ENCODE measurements at places on chromosomes 2 and 18.

DNA sequence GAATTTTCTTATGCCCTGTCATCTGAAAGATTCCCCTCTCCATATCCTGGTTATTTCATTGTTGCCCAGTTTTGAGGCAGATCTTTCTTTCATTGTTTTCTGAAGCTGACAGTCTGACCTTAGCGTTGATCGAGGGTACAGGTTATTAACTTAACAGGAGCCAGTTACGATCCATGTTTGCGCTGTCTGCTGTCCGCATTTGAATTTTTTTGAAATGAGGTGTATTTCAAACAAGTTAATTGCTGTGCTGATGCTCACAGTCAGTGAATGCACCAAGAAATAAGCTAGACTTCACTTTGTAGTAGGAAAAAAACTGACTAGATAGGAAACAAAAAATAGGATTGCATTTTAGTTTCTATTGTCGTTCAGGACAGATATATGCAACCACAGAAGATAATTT is 34.8 kb upstream of the SPAG16 start:
- DNase-seq: no peak

DNA sequence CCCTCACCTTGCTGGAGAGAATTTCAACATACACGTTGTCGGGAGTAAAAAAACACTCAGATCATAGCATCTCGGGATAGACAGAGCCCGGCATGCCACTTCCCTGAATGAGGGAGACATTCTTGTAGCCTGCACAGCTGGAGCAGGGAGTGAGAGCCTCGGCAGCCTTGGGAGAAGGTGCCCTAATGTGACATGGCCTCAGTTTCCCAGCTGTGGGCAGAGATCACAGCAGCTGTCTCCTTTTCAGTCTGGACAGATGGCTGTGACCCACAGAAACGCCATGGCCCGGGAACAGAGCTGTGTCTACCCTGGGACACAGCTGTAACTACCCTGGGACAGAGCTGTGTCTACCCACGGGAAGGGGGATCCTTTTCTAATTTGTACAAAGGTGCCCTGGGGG is 55.9 kb downstream of the HS1BP3 start:
- DNase-seq: no peak

- DNase-seq: no peak
These were observed 39.0 kb downstream of the INSIG2 start for GRCh38 chr2:118127250-118127649.

GRCh38 chr2:240229603-240230235 is 89.3 kb upstream of the OTOS start:
- DNase-seq: no peak

GRCh38 chr2:118638453-118638852 is 209.0 kb downstream of the EN1 start:
- no peak for DNase-seq

- DNase-seq: no peak
These were observed 434.9 kb downstream of the DSEL start for GRCh38 chr18:67081482-67082211.

GRCh38 chr2:205637779-205638503 is 44.4 kb upstream of the NRP2 start:
- DNase-seq: no peak

- DNase-seq: no peak
These were observed 25.8 kb downstream of the NYAP2 start for GRCh38 chr2:225425284-225425683.

- DNase-seq: no peak
These were observed 30.1 kb downstream of the CAB39 start for GRCh38 chr2:230742781-230743180.

- no peak for DNase-seq
These were observed 48.5 kb downstream of the ZNF516 start for GRCh38 chr18:76446321-76447257.

DNA sequence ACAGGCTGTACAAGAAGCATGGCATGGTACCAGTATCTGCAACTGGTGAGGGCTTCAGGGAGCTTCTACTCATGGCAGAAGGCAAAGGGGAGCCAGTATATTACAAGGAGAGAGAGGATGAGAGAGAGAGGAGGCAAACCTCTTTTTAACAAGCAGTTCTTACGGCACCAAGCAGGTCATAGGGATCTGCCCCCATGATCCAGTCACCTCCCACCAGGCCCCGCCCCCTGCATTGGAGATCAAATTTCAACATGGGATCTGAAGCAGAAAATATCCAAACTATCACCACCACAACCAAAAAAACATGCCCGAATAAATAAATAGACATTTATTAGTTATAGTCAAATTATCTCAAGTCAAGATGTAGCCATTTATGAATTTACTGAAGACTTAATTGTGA is 14.5 kb upstream of the SLC35F5 start:
- DNase-seq: no peak

DNA sequence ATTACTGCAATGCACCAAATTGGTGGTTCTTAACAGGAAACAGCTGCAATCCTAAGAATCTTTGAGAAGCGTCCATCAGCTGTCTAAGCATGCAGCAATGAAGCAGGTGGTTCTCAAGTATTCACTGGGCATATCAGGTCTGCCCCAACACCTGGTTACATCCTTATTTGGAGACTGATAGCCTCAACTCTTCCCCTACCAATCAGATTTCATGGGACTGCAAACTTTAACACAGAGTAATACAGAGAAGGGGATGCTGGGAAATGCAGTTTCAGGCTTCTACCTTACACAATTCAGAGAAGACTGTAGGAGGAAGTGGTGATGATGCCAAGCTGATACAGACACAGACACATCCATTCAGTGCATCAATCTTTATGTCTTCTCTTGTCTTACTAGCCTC is 240.5 kb downstream of the BCL2 start:
- DNase-seq: no peak

DNA sequence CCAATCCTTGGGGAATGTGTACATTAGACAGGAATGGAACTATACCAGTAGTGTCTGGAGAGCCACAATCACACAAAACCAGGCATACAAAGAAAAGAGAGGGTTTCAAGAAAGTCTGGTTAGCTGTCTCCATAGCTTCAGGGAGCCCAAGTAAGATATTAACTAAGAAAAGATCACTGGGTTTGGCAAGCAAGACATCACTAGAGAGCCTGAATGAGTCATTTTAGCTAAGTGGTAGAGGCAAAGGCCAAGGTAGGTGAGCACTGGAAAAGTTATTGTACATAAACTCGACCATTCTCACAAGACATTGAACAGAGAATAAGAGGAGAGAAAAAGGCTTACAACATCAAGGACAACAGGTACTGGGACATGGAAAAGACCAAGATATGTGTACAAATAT is 143.8 kb upstream of the ARL4C start:
- no peak for DNase-seq

- no peak for DNase-seq
These were observed 51.7 kb downstream of the GFPT1 start for GRCh38 chr2:69335311-69335710.

- no peak for DNase-seq
These were observed 261.4 kb downstream of the MEIS1 start for GRCh38 chr2:66696374-66696773.

- no peak for DNase-seq
These were observed 56.1 kb downstream of the SETBP1 start for GRCh38 chr18:44736664-44737380.

DNA sequence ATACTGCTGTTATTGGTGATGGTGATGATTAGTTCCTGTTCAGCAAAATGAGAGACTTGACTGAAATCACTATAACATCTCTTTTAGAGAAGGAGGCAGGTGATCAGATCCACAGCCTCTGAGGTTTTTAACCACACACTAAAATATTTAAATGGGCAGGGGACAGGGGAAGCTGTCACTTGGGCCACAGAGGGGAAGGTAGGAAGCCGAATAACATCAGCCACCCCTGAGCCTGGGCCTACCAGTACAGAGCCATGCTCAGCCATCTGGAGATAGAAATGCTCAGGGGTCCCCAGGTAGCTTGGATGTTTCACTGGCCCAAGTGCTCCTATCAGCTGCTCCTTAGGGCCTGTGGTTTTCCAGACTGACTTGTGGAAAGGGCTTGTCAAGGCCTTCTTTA is 122.3 kb downstream of the MRO start:
- no peak for DNase-seq

GRCh38 chr2:203720915-203721672 is 14.7 kb downstream of the CD28 start:
- no peak for DNase-seq

- no peak for DNase-seq
These were observed 90.2 kb downstream of the ZFP36L2 start for GRCh38 chr2:43136011-43136799.

GRCh38 chr18:402129-402528 is 98.4 kb downstream of the COLEC12 start:
- no peak for DNase-seq

GRCh38 chr2:172013396-172013795 is 13.6 kb downstream of the METAP1D start:
- no peak for DNase-seq

DNA sequence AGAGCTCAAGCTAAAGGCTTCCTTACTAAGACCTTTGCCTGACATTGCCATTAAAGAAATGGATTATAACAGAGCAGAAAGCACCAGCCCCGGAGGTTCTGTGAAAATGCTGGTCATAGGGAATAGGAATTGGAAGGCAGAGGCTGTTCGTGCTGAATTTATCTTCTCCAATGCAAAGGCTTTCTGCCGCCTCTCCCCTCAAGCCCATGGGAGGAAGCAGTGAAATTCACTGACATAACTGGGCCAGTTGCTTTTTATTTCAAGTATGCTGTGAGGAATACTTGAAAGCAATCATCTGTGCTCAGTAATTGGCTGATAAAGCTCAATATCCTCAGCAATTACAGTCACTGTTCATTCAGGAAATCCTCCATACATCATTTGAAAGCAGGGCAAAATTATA is 85.4 kb upstream of the LINC00305 start:
- DNase-seq: no peak

GRCh38 chr2:214774108-214774507 is 35.4 kb downstream of the BARD1 start:
- DNase-seq: peak; percentile 17

DNA sequence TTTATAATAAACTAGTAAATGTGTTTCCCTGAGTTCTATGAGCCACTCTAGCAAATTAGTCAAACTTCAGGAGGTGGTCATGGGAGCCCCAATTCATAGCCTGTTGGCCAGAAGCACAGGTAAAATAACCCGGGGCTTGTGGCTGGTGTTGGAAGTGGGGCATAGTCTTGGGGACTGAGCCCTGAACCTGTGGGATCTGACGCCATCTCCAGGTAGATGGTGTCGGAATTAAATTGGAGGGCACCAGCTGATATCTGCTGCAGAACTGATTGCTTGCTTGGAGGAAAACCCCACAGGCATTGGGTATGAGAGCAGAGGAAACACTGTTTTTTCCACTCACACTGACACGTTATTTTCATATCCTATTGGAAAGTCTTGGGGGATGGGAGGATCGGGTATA is 14.1 kb downstream of the NMS start:
- no peak for DNase-seq

GRCh38 chr2:173355866-173356508 is 1.3 kb downstream of the CDCA7 start:
- DNase-seq: peak; percentile 92

- no peak for DNase-seq
These were observed 75.7 kb upstream of the DAPL1 start for GRCh38 chr2:158719403-158719802.

- DNase-seq: no peak
These were observed 3.8 kb upstream of the ANKRD23 start for GRCh38 chr2:96847586-96847985.

DNA sequence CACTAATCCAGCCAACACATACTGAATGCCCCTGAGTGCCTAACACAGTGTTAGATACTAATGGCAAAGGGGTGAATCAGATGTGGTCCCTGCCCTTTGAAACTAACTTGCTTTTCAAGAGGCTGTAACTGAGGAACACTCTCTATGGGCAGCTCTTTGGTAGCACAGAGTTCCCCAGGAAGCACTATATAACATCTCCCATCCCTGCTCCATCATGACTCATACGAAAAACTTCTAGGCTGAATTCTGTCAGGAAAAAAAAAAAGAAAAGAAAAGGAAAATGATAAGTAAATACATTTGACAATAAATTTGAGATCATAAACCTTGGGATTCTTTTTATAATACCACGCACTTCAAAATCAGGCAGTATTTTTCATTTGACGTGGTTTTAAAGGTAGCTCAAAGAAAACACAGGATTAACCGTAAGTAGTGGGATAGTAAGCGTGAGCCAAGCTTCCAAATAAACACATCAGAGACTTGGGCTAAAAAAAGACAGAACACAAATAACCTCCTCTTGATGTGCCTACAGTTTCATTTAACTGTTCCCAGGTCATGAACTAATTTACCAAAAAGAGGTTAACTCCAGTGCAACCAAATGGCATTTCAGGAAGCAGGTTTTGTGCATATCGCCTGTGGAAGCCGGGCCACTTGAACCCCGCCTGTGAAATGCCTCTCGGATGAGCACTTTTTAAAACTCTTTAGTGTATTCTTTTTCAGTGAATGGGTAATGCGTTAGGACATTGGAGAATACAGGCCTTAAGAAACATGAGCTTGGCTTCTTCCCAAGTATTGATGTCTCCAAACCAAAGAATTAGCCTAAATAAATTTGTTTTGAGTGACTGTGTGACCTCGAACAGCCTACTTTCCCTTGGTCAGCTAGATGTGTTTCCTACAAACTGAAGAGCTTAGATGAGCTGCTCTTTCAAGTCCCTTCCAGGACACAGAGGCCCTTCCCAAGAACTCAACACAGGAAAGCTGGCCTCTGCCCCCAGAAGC is 42.0 kb downstream of the RDH14 start:
- DNase-seq: peak; percentile 2

DNA sequence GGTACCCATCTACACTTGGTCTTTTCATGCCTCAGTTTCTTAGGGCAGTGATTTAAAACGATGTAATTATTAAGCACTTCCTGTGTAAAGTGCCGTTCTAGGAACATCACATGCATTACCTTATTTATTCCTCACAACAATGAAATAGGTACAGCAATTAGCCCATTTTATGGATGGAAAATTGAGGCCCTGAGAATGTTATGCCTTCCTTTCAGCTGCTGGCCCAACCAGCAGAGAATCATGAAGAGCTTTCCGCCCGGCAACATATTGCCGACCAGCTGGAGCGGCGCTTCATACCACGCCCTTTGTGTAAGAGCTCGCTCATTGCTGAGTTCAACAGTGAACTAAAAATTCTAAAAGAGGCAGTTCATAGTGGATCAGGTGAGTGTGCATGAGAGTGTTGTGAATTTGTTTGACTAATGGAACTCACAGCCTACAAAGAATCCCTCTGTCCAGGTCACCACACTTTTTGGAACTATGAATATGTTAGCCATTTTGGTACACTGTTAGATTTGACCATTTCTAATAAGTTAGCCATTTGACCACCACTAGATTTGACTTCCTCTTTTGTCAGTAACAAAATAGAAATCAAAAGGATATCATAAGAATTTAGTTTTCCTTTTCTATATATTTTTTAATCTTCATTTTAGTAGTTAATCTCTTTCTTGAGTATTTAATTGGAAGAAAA is 25.6 kb upstream of the RPE start:
- no peak for DNase-seq

GRCh38 chr2:222504719-222505118 is 80.4 kb downstream of the SGPP2 start:
- DNase-seq: no peak

GRCh38 chr2:64661741-64662169 is 8.0 kb upstream of the SERTAD2 start:
- peak; percentile 37 for DNase-seq

DNA sequence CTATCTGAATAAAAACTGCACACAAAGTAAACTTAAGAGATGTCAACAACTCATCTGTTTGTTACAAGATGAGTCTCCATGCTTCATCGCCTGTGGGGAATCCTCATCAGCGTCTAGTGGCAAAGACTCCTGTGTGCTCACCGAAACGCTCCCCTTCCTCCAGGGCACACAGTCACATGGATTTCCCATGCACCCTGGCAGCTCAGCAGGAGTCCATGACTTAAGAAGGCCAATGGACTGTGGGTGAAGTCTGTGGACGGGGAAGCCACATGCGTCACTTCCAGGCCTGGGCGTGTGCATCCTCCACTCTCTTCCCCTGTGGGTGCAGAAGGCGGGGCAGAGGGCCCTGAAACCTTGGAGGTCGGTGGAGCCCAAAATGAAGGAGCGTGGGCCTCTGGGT is 41.1 kb downstream of the ID2 start:
- DNase-seq: no peak
